ENCODE measurements at places on chromosomes 5 and 9.

DNA sequence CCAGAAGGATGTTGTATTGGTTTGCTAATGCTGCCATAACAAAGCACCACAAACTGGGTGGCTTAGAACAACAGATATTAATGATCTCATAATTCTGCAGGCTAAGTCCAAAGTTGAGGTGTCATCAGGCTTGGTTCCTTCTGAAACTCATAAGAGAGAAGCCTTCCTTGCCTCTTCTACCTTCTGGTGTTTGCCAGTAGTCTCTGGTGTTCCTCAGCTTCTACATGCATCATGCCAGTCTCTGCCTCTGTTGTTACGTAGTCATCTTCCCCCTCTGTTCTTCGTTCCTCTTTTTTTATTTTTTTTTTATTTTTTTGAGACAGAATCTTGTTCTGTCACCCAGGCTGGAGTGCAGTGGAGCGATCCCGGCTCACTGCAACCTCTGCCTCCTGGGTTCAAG is 61.8 kb downstream of the LRRC70 start:
- no peak for DNase-seq

DNA sequence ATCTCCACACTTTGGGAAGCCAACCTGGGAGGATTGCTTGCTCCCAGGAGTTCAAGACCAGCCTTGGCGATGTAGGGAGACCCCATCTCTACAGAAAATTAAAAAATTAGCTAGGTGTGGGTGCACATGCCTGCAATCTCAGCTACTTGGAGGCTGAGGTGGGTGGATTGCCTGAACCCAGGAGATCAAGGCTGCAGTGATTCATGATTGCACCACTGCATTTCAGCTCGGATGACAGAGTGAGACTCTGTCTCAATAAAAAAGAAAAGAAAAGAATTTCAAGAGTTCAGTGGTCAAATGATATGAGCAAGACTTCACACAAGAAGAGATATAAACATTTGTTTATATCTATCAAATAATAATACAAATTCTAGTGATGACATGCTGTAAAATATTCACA is 23.0 kb upstream of the MTAP start:
- DNase-seq, result no peak

- DNase-seq, result no peak
These were observed 58.6 kb upstream of the ZSWIM6 start for GRCh38 chr5:61273279-61273975.

DNA sequence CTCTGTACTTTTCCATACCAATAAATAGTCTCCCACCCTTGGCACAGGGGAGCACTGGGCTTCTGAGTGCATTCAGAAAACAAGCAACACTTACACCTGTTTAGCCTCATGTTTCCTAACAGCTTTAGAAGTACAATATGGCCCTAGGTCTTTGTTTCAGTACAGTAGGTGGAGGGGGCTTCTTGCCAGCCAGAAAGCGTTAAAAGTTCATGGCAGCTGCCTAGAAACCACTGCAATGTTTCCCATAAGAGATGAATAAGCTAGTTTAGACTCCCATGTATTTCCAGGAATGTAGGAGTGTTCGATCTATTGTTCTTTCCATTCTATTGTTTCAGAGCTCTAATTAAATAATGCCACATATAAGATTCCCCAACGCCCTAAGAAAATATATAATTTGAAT is 444.8 kb downstream of the ARHGEF28 start:
- DNase-seq, result no peak

- no peak for DNase-seq
These were observed 109.7 kb downstream of the MLLT3 start for GRCh38 chr9:20512636-20513035.

- DNase-seq, result no peak
These were observed 42.3 kb upstream of the CLPTM1L start for GRCh38 chr5:1387059-1387755.

- no peak for DNase-seq
These were observed 100.4 kb upstream of the SAP30L start for GRCh38 chr5:154345255-154345952.

DNA sequence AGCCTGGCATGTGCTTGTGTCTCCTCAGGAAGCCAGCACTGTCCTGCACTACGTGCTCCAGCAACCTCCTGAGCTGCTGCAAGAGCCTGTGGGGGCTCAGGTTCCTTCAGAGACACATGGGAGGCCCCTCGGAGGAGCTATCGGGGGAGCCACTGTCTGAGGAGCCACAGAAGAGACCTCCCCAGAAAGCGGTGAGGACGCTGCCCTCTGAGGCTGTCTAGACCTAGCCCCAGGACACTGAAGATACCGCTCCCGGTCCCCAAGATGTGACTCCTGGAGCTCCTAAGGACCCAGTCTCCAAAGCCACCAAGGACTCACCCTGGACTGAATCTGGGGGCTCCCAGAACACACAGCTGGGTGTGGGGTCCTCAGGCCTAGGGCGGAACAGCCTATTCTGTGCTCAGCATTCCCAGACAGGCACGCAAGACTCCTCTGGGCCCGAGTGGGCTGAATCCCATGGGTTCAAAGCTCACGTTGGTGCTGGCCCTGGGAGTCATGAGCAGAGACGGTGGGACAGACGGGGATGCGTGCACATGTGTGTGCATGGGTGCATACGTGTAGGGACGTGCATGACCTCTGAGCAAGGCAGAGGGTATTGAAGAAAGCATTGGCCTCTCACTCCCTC is 50.0 kb downstream of the HRH2 start:
- DNase-seq, result no peak

- no peak for DNase-seq
These were observed 19.8 kb downstream of the ATP6V0E1 start for GRCh38 chr5:173003360-173003759.

- no peak for DNase-seq
These were observed 150.1 kb upstream of the MPDZ start for GRCh38 chr9:13429301-13430190.

- no peak for DNase-seq
These were observed 74.1 kb downstream of the NMUR2 start for GRCh38 chr5:152331006-152331405.

- no peak for DNase-seq
These were observed 4.6 kb upstream of the SMIM32 start for GRCh38 chr5:136197462-136198142.

- no peak for DNase-seq
These were observed 141.5 kb downstream of the KDM4C start for GRCh38 chr9:6899274-6899673.

DNA sequence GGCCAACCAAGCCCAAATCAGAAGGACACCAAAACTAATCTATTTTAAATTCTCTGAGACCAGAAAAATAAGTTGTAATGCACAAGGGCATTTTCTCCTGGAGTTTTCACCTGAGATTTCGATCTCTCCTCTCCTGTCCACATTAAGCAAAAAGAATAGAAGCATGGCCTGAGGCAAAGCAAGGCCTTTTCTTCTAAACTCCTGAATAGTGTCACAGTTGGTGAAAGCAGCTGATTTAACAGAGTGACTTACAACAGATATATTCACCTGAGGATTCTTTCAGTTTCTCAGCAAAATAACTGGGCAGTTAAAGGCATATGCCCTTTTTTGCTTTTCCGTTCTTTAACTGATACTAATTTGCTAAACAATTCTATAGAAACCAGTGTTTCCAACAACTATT is 547.7 kb downstream of the EFNA5 start:
- DNase-seq, result no peak

- DNase-seq, result no peak
These were observed 116.7 kb downstream of the UGCG start for GRCh38 chr9:112013266-112013665.

DNA sequence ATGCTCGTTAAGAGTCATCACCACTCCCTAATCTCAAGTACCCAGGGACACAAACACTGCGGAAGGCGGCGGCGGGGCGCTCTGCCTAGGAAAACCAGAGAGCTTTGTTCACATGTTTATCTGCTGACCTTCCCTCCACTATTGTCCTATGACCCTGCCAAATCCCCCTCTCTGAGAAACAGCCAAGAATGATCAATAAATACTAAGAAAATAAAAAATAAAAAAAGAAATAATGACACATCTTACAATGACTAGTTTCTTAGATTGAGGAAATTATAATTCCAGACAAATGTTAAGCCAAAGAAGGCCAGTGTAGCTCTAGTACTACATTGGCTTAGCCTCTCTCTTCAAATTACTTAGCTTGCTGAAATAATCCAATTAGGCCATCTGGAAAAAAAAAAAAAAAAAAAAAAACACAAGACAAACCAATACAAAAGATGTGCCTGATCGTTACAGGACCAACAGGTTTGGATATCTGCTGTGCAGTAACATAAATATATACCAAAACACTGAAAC is 58.0 kb downstream of the ANXA2R start:
- peak; percentile 52 for DNase-seq

- no peak for DNase-seq
These were observed 93.2 kb downstream of the FNBP1 start for GRCh38 chr9:129949821-129950220.

DNA sequence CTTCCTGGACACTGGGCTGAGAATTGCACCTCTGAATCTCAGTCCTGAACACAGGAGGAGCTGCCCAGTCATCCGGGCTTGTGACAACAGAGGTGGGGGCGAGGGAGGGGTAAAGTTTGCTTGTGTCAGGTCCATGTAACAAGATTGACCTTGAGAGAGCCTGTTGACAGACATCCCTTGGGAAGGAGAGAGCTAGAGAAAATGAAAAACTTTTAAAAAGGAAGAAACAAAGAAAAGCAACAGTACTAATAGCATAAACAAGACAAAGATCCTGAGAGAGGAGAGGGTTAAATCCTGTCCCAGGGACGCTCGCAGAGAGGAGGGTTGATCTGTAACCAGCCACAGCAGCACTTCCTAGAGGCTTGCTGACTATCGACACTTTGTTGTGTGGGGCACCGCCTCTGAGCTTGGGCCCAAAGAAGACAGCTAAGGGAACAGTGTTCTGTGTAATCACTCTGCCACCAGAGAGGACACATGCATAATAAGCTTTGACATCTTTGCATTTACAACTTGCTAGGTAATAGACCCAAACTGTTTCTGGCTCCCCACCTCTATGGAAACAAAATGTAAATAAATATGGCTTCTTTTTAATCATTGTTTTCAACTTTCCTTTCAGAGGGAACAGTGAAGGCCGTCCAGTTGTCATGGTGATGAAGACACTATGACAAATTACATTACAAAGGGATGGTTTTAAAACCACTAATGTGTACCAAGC is 363.7 kb downstream of the CSNK1G3 start:
- DNase-seq, result peak; percentile 80

DNA sequence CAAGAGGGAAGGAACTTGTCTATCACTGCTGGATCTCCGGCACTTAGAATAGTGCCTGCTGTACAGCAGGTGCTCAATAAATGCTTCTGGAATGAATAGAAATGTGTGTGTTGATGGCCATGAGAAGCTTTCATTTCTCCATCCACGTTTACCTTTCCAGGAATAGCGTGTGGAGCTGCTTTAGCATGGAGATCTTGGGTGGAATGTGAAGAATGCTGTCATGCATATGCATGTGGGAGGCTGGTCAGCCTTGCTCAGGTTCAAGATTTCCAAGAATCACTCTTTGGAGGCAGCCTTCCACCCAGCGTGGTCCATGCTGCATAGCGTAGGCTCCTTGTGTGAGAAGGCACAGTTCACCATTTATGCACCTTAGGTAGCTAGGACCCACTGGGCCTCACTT is 19.2 kb downstream of the COL15A1 start:
- DNase-seq, result no peak

- peak; percentile 36 for DNase-seq
These were observed 186.3 kb downstream of the ZNF462 start for GRCh38 chr9:107049046-107049802.

- DNase-seq, result no peak
These were observed 440.1 kb upstream of the TRPC7 start for GRCh38 chr5:136805466-136805865.

- DNase-seq, result no peak
These were observed 90.8 kb downstream of the ERCC6L2 start for GRCh38 chr9:95966306-95966705.

DNA sequence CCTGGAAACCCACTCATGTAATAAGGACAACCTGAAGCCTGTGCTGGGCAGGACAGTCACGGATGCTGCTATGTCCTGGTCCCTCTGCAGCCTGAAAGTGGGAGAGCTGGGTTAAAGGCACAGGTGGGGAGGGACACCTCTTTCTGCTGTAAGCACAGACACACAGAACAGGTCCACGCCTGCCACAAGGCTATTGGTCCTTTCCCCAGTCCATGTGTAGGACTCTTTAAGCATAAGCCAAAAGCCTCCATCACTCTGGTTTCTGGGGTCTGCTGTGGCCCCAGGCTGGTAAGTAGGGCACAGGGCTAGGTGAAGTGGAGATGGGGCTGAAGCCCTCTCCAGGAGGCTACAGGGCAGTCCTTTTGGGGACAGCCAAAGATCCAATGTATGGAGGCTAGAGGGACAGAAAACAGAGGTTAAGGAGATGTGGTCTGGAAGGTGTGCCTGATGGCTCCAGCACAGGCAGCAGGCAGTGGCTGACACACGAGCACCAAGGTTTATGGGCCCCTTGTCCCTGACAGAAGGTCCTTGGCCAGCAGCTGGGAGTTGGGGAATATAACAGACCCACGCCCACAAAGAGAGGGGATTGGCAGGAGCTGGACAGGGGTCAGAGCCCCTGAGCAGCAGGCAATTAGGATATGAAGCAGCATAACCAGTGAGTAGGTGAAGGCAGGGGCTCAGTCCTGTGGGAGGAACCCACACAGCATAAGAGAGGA is 203.6 kb upstream of the MVB12B start:
- DNase-seq, result no peak

- DNase-seq, result no peak
These were observed 245.2 kb downstream of the EFNA5 start for GRCh38 chr5:107425541-107426031.

DNA sequence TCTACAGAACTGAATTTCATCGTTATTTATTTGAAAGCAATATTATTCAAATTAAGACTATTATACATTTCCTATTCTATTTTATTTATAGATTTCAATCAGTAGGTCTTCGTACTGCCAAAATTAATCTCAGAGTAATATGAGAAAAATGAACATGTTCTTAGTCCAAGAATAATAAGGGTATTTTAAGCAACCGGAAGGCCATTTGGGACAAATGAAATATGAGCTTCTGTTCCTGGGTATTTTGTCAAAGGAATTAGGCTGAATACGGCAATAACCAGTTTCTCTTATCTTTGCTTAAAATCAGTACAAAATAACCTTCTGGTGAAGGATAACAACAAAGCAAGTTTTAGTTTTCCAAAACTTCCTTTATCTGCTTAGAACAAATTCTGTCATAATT is 410.3 kb upstream of the PRR16 start:
- DNase-seq, result no peak

GRCh38 chr5:87686975-87687374 is 274.2 kb upstream of the CCNH start:
- DNase-seq, result no peak

DNA sequence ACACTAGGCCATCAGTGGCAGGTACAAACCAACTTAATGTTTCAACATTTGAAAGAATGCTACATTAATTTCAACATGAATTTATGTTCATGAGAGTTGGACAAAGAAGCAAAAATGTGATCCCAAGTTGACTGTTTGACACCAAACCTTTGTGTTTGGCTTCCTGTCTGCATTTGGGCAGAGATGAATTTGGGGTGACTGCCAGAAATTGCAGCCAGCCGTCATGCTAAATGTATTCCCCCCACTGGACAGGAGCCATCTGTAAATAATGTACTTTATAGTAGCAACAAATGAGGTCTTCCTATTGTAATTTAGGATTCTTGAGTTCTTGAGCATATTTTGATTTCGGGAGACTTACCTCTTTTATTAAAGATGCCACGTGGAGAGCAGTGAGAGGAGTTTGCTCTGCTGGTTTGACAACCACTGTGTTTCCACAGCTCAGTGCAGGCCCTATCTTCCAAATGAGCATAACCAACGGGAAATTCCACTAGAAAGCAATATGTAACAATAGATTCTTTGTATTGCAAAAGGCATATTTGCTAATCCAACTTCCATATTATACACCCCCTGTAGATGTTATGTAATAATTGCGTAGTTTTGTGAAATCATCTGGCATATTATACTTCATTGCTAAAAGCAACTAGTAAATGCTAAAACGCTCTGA is 27.6 kb downstream of the ALDH1A1 start:
- DNase-seq, result no peak

GRCh38 chr5:60444661-60445360 is 255.2 kb downstream of the DEPDC1B start:
- no peak for DNase-seq

Measured in H9 (cell line).